ENCODE measurements at places on chromosomes 1 and 21. TPM values are rescaled to one million over a fixed set of nuclear protein-coding genes. Genes with fewer than 3 reads are reported as not detected.
A peak's percentile ranks its signal among the peaks of the same experiment; 100 is the strongest.

Gene PDE9A
- 58.7 TPM for total RNA-seq

Gene USP25
- 16.3 TPM for total RNA-seq

GRCh38 chr1:101285922-101286570 is 49.2 kb downstream of the S1PR1 start:
- no peak for DNase-seq

DNA sequence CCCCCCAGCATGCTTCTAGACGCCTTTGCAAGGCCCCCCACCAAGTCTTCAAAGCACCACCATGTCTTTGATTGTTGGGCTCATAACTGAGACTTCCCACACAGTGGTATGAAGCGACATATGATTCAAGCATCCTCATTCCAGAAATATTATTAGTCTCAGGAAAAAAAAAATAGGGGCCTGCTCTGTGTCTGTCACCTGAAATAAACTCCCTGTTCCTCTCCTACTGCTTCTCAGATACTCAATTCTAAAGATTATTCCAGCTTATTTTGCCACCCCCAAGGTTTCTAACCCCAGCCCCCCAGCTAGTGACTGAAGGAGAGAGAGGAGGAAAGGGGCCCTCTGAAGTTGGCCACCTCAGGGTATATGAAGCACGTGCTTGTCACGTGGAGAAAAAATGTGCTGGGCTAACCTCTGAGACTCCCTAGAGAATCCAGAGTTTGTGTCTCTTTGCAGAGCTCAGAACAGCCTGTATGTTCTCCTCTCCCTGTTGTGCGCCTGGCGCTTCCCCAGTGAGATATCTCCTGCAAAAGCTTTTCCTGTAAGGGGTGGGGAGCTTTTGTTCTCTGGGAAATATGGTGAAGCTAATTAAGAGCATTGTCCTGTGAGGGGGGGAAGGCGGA is 35.9 kb upstream of the RASAL2 start:
- no peak for DNase-seq

DNA sequence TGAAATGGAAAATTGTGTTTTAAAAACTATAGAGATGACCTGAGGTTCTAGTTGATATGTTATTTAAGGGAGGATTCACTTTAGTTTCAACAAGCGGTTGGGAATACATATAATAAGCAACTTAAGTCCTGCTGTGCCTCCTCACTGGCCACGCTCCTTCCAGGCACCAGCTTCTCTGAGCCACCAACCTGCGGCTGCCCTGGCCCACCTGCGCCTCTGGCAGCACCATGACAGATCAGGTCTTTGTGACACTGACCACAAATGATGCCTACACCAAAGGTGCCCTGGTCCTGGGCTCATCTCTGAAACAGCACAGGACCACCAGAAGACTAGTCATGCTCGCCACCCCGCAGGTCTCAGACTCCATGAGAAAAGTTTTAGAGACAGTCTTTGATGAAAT is 7.0 kb upstream of the USP24 start:
- DNase-seq, result no peak

DNA sequence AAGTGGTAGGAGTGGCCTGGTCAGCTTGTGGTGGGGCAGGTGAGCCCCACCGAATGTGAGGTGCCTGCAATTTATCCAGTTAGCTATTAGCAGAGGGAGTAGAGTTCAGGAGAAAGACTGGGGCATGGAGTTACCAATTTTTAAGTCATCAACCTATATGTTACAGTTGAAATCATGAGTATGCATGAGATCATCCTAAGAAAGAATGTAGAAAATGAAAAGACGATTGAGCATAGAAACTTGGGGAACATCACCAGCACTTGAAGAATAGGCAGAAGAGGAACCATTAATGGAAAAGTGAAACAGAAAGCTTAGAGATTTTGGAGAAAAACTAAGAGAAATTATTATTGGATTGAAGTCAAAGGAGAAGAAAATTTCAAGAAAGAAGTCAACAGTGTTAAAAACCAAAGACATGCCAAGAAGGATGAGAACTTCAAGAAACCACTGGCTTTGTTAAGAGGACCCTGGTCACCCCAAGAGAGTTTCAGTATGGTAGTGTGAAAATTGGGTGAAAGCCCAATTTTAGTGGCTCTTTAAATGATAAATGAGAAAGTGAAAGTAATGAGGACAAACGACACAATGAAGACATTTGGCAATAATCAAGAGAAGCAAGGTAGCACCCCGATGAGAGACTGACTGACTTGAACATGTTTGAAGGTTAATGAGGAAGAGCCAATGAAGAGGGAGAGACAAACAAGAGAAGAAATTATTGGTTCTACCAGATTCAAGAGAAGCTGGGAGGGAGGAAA is 36.7 kb downstream of the DNASE2B start:
- DNase-seq, result no peak

DNA sequence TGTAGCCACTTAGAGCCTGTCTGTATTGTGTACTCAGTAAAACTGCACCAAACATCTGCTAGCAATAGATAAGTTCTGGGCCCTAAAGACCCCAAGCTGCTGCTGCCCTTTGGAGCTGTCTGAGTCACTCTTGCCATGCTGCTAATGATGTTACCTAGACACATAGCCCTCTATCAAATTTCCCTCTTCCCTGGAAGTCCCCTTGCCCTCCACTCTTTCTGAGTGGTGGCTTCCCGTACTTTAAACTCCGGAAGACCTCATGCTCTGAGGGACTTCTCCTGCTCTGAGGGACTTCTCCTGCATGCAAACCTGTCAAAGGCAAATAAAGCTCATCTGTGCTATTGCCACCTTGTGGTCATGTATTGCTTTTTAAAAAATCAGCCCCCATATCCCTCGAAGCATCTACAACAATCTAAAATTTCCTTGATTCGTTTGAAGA is 34.0 kb downstream of the FH start:
- DNase-seq, result no peak

Gene GJB4
- total RNA-seq, result not detected

DNA sequence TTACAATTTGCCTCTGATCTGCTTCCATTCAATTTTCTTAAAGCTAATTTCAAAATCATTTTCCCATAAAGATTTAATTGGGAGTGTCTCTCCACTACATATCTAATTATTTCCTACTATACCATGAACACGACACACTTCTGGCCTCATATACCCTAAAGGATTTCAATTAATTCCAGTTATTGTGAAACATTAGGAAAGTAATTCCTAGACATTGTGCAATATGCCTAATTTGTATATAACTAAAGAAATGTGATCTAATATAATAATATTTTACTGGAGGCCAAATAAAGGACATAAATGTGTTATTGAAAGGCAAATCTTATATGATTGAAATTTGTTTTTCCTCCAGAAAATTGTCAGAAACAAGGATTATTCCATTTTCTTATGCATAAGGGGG is 727.2 kb upstream of the ADGRL2 start:
- DNase-seq, result no peak

Gene TAL1
- total RNA-seq, result 2.1 TPM

DNA sequence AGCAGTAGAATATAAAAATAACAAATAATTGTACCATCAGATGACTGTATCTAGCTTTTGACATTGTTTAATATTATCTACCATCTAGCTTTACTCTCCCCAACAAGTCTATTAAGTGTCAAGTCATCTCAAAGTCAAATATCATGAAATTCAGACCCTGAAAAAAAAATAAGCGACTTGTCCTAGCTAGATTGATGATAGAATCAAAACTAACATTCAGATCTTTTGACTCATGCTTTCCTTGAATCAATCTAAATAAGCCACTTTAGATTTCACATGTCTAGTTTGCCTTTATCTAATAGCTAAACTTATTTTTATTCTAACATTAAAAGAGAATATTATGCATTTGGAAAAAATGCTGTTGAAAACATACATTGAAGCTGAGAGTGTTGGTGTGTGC is 35.4 kb downstream of the CRB1 start:
- no peak for DNase-seq

GRCh38 chr1:88462096-88462487 is 222.0 kb upstream of the PKN2 start:
- no peak for DNase-seq

DNA sequence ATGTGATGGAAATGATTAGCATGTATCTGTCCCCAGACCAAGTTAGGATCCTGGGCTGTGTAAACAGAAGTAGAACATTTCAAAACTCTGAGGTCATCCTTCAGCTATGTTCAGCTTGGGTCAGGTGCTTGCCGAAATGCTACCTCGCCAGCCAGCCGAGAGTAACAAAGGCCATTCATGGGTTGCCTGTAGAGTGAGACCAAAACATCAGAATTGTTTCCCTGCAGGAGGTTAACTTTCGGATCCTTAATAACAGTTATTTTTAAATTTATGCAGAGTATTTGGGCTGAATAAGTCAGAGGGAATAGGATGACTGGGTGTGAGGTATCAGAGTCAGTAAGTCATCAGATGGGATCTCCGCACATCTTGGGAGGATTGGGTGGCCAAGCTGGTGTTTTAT is 35.6 kb downstream of the SMYD2 start:
- DNase-seq, result no peak

DNA sequence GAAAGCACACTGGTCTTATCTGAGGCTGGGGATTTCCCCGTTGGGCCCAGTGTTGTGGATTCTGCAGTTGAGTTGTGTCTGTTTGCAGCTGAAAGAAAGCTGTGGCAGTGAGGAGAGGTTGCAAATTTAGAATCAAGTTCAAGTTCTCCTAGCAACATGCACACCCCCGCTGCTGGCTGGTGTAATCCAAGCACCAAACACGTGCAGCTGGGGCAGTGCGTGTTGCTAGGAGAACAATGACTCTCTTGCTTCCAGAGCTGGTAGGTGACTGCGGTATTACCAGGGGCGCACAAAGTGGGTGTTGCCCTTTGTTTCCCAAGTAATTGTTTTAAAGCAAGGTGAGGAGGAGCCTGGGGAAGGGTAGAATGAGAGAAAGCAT is 91.5 kb downstream of the IER5 start:
- peak; percentile 50 for DNase-seq

DNA sequence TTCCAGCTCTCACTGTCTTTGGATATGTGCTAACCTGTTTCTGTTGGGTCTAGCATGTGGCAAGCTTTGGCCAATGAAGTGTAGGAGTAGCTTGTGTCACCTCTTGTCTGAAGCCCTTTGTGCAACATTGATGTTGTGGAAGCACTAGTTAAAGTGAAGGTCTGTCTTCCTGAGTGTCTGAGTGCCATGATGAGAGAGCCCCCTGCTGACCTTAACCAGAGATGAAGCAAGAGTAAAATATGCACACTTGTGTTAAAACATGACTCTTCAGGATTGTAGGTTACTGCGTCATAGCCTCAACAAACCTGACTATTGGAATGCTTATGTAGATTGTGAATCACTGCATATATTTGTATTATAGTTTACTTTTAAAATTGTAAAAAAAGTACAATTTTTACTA is 103.7 kb downstream of the NCAM2 start:
- DNase-seq, result no peak

DNA sequence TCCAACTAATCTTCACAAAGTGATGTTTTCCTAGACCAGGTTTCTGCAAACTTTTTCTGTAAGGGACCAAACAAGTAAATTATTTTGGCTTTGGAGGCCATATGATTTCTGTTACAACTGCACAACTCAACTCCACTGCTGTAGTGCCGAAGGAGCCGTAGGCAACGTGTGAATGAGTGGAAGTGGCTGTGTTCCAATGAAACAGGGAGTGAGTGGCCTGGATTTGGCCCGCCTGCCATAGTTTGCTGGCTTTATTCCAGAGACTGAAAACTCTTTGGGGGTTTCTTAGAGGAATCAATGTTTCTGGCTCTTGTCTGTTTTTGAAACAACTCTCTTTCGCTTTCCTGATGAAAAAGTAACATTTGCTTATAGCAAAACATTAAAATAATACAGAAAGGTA is 12.6 kb upstream of the ACTL8 start:
- DNase-seq, result no peak

DNA sequence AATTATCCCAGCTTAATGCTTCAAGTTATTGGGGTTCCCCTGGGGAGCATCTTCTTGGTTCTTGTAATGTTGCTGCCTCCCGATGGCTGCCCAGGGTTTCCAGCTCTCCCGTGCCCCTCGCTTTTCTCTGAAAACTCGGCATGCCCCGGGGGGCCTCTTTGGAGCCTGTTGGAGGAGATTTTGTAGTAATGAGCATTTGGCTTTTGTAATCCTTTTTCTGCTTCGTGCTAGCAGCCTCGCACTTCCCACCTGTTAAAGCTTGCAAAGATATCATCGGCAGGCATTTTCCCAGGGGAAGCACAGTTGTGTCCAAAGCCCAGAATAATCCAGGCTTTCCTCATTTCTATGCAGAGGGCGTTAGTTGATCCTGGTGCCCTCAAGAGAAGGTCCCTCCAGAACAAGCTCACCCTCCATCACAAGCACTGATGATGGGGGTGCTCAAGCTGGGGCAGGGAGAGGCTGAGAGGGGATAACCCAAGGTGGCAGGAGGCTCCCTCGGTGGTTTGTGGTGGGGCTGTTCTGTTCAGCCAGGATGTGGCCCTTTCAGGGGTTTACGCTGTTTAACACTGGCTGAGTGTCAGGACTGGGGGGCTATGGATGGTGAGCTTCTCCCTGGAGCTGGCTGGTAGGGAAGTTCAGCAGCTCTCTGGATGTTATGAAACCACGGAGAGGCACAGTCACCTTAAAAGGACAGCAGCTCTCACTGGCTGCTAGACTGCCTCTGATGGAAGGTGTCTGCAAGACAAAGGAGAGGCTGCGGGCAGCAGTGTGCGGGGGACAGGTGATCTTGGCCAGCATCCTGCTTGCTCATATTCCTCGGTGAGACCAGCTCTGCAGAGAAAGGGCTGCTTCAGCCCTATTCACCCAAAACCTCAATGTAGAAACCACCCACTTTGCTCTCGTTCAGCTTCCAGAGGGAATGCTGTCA is 477.1 kb upstream of the VAMP3 start:
- no peak for DNase-seq

DNA sequence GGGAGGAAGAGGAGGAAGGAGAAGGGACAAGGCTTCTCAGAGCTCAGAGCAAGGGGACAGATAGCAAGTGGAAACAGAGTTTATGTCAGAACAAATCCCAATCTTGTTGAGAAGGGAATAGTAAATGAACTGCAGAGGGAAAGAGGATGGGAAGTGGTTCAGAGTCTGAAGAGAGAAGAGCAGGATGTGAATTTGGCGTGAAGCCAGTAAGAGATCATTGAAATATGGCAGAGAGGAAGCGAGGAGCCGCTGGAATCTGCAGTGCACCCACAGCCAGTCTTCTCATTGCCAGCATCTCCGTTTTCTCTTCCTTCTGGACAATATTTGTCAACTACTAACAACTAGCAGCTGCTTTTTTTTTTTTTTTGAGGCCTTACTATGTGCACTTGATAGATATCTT is 19.1 kb downstream of the OLFML3 start:
- DNase-seq, result no peak

Gene AGO4
- total RNA-seq, result 20.8 TPM

DNA sequence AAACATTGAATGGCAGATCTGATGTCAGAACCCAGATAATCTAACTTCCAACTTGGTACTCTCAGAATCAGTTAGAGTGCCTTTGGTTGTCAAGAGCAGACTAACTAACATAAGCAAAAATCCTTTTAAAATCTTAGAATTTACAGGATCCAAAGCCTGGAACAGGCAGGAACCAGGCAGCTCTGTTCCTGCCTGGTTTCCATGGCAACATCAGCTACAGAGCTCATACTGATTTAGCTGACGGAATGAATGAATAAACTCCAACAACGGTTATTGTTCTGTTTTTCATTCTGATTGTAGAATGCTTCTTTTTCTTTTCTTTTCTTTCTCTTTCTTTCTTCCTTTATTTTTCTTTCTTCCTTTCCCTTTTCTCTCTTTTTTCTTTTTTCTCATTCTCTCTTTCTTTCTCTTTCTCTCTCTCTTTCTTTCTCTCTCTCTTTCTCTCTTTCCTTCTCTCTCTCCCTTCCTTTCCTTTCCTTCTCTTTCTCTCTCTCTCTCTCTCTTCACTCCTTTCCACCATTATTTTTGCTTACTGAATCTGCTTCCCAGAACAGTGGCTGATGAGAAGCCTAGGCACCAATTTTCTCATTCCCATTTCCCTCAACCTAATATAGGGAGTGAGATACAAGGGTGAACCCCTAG is 121.6 kb downstream of the RGS7 start:
- no peak for DNase-seq
